NB4 (cell line): ENCODE measurements at places on chromosomes 2 and 18.

GRCh38 chr18:25795213-25795612 lies 295.2 kb downstream of the SS18 start:
- no peak for DNase-seq

DNA sequence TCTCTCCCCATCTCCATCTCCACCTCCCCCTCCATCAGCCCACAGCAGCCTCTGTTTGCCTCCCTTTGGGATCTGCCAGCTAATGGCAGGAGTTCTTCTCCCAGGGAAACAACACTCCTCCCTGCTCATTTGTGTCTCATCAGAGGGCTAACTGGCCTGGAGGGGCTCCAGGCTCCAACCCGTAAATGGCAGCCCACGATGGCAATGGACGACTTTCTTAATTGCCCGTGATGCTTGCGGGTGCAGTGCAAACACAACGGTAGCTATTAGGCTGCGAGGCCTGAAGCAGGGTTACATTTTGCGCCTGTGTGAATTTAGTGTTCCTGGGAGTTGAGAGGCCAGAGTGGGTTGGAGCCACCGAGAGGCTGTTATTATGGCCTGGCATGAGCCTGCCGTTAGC lies 285.1 kb downstream of the TNS1 start:
- no peak for DNase-seq

DNA sequence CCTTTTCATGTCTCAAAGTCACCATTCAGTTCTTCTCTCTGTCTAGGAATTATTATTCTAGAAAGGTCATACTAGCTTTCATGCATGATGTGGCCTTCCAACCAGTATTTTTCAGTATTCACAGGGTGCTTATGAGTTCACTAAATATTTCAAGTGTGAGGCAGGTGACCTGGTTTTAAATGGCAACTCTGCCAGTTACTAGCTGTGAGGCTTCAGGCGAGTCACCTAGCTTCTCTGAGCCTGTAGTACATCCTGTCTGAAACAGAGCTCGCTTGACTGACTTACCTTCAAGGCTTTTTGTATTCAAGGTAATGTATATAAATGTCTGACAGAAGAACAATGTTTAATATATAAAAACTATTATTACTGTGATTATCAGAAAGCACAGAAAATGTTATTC lies 19.4 kb upstream of the ACVR1 start:
- DNase-seq = no peak

DNA sequence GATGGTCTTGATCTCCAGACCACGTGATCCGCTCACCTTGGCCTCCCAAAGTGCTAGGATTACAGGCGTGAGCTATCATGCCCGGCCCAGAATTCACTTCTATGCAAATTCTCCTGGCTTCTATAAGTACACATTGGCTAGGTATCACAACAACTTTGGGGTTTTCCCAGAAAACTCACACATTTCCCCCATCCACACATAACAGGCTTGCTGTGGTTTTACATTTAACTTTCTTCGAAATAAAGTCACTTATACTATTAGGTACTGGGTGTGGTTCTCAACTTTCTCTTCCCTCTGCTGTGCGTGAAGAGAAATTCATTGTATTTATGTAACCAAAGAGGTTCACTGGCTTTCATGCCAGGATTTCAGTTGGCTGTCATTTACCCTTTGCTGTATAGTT lies 439.4 kb upstream of the CWC22 start:
- DNase-seq = no peak

DNA sequence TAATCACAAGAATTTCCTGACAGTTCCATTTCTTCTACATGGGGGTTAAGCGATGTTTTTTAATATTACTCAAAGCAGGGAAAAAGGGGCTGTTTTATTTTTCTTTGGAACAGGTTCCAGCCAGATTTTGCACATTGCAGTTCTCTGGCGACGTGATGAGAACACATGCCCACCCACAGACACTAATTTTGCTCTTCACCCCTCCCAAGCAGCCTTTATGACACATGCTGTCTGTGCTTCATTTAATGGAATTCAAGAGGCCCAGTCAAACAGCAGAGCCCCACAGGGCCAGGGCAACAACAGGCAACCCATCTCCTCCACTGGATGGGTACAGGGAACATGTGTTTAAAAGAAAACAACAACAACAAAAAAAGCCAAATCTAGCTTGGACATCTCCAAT lies 70.8 kb downstream of the SPRED2 start:
- no peak for DNase-seq

DNA sequence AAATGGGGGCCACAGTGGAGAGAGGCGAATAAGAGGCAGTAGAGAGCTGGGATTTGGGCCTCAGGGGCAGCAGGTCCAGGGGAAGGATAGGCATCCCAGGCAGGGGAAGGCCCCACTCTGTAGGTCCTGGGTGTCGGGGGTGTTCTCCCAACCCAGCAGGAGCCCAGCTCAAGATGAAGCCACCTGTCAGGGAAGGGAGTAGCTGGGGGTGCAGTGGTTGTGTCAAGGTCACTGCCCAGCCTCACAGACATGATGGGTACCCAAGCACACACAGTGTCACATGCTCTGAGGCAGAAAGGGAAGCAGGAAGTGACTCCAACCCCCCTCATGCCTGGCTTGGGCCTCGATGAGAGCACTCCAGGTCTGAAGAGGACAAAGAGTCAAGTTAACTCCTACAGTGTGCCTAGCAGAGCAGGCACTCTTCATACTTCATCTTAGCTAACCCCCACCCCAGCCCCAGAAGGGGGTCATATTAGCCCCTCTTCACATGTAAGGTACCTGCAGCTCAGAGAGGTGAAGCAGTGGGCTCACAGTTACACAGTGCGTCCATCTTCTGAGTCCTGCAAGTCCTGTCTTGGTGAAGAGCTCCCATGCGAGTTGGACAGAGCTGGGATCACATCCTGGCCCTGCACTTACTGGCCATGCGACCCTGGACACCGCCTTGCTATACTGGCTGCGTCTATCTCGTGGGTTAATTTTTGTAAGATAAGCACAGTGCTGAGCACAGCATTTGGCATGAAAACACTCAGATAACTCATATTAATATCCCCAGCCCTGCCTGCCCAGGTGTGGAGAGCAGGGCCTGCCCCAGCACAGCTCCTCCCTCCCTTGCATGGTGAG lies 72.6 kb upstream of the DAPL1 start:
- DNase-seq = no peak

GRCh38 chr18:58947136-58947732 lies 82.6 kb downstream of the ZNF532 start:
- DNase-seq = no peak

- no peak for DNase-seq
Measured at GRCh38 chr2:20677301-20678085, 10.5 kb downstream of the GDF7 start.

- peak; percentile 39 for DNase-seq
Measured at GRCh38 chr2:37337620-37338280, 6.7 kb upstream of the QPCT start.

GRCh38 chr2:179031731-179032408 lies 18.1 kb downstream of the CCDC141 start:
- DNase-seq = no peak

DNA sequence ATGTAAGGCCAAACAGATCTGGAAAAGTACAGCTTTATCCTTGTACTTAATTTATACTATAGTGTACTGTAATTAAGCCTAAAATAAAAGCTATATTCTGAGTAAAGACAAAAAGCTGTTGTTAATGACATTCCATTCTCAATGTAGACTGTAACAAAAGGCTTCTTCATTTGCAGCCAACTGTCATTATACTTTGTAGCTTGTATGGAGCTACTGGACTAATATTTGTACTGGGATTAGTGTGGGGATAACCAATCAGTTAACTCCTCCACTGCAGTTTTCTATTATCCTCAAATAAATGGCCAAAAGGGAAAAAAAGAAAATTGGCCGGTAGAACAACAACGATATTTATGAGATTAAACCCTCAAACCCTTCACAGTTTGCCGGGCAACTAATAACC lies 66.5 kb downstream of the STK39 start:
- DNase-seq = no peak

- peak; percentile 19 for DNase-seq
Measured at GRCh38 chr18:24613896-24614640, 153.6 kb downstream of the HRH4 start.
